ENCODE measurements at places on chromosomes 1 and 21.

DNA sequence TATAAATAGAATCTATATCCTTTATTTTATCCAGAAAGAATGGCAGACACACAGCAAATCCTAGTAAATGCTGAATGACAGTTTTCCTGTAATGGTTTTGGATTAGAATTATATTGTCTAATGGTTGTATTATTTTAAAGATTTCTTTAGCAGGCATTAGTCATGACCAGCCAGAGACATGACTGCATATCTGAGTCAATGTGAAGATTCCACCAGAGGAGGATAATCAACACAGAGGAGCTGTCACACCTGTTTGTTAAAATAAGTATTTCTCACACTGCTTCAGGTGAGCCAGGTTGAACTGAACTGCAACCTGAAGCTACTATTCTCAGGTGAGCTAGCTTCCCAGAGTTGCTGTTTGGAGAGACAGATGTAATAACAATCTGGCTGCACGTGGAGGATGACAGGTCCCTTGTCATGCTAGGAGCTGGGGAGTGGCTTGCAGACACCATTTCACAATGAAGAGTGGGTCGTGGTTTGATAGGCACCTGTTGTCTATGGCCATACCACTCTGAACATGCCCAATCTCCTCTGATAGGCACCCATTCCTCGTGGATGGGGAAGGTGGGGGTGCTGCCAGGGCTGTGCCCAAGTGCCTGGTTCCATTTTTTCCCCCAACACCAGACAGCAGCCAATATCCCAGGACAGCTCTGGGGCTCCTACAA is 94.3 kb downstream of the KCNJ6 start:
- peak; percentile 79 for DNase-seq

DNA sequence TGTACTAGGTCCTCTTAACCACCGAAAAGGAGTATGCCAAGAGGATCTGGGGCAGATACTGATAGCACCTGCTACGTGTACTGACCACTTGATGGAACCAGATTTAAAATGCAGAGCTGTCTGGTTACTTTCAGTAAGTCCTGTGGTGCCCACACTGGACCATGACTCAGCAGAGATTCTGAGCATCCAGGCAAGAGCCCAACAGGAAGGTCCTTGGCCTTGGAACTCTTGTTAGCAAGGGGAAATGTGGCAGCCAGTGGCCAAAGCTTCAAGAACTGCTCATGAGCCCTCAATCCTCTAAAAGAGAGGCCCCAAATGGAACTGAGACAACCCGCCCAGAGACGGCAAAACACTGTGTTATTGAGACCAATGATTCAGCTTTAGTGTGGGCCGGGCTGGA is 4.2 kb upstream of the GJB5 start:
- no peak for DNase-seq

DNA sequence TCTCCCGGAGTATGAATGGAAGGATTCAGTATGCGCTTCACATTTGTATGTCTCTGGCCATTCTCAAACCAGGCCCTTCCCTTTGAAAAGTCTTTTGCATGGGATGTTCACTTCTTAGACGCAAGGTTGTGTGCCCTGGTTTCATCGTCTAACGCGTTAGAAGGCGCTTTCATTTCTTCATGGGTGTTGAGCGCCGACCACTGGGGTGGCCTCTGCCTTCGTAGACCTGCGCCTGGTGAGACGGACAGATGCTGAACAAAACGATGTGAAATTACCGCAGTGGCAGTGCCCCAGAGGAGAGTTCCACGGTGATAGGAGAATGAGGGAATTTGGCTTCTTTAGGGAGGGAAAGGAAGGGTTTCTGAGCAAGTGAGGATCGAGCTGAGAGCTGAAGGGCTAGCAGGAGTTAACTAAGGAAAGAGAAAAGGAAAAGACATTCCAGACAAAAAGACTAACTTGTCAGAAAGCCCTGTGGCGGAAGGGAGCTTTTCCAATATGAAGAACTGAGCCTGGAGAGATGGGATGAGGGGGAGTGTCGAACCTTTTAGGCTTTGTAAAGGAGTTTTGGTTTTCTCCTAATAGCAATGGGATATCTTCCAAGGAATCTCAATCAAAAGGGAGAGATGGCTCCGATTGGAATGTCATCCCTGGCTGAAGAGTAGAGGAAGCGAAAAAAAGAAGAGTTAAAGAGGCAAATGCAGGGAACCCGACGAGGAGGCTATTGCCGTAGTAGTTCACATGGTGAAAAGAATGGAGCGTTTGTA is 951 bp downstream of the GGPS1 start:
- DNase-seq, result peak; percentile 48

GRCh38 chr1:19775317-19775716 is 24.4 kb downstream of the TMCO4 start:
- peak; percentile 23 for DNase-seq

DNA sequence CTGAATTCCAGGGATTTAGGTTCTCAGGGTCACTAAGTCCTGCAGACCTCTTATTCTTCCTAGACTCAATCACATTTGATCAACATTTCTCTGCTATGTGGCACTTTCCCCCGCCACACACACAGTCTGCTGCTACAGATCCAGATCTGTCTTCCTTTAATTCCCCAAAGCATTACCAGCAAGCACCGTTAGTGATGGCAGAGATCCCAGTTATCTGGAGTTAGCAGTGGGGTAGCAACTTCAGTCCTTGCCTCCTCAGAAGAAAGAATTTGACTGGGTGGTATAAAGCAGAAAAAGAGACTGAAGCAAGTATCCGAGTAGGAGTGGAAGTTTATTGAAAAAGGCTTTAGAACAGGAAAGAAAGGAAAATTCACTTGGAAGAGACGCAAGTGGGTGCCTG is 100.4 kb upstream of the ETV3 start:
- no peak for DNase-seq

DNA sequence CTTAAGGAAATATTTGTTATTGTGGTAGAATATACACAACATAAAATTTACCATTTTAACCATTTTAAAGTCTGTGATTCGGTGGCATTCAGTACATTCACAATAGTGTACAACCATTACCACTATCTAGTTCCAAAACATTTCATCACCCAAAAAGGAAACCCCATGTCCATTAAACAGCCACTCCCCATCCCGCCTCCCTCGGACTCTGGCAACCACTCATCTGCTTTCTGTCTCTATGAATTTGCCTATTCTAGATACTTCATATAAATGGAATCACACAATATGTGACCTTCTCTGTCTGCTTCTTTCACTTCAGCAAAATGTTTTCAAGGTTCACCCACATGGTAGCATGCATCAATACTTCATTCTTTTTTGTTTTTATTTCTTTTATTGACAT is 51.3 kb downstream of the PTP4A2 start:
- no peak for DNase-seq

GRCh38 chr21:26148840-26149354 is 21.7 kb downstream of the APP start:
- peak; percentile 58 for DNase-seq

- DNase-seq, result peak; percentile 29
These were observed 51.5 kb downstream of the PRDM2 start for GRCh38 chr1:13751458-13751871.

- no peak for DNase-seq
These were observed 4.9 kb downstream of the CROCC start for GRCh38 chr1:16926491-16927073.

DNA sequence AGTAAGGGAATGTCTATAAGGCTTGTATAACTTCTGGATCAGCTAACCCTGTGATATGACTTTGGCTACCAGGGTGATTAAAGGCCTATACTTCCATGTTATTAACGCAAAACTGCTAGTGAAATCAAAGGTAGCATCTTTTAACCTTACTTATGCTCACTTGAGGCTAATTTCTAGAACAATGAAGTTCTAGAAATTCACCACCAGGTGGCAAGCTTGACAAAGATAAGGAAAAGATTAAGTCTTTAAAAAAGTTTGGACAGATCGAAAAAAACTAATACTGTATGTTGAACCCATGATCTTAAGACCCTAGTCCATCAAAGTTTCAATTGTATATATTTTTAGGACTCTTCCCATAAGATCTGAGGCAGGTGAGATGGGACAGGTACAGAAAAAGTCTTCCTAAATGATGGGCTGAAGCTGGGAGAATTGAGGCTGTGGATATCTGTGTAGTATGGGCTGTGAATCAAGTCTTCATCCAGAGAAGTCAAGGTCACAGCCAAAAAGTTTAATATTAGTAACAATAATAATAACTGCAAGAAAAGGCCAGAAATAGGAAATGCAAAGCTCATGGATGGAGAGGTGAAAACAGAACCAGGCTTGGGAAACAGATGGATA is 18.8 kb downstream of the KYAT3 start:
- peak; percentile 58 for DNase-seq

DNA sequence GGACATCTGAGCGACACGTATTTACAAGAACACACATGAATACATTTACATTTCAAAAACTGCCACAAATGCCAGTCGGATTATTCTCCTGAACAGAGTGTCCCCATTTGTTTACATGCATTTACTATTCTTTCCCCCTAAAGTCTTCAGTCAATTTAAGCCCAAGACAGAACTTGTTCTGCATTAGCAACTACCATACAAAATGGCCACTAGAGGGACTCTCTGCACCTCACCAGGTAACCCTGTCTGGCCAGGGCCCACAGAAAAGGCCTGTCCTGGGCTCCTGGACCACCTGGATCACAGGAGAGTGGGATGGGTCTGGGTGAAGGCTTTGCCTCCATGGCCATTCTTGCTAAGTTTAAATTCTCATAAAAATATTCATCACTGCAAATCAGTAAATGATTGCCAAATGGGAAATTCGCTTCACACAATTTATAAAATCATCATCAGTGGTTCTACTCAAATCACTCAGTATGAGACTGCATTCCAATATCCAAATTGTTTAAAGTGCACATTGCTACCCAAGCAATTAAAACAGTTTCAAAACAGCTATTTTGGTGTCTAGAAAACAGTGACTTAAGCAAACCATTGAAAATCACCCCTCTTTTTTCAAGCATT is 12.5 kb upstream of the GUCA2A start:
- DNase-seq, result peak; percentile 68

GRCh38 chr1:39694026-39694425 is 2.8 kb upstream of the HPCAL4 start:
- DNase-seq, result peak; percentile 67

DNA sequence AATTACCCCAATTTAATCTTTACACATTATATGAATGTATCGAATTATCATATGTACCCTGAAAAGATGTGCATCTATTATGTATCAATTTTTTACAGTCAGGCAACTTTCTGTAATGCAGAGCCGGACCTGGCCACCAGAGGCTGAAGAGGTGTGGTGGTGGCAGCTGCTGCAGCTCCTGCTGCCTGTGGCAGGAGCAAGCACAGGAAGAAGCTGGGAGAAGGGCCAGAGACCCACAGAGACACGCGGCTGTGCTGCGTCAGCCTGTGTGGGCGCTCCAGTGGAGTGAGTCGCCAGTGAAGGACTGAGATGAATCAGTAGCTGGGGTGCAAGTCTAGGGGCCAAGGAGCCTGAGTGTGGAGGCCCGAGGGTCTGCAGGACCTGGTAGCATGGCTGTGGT is 74.3 kb upstream of the COG2 start:
- DNase-seq, result peak; percentile 49

DNA sequence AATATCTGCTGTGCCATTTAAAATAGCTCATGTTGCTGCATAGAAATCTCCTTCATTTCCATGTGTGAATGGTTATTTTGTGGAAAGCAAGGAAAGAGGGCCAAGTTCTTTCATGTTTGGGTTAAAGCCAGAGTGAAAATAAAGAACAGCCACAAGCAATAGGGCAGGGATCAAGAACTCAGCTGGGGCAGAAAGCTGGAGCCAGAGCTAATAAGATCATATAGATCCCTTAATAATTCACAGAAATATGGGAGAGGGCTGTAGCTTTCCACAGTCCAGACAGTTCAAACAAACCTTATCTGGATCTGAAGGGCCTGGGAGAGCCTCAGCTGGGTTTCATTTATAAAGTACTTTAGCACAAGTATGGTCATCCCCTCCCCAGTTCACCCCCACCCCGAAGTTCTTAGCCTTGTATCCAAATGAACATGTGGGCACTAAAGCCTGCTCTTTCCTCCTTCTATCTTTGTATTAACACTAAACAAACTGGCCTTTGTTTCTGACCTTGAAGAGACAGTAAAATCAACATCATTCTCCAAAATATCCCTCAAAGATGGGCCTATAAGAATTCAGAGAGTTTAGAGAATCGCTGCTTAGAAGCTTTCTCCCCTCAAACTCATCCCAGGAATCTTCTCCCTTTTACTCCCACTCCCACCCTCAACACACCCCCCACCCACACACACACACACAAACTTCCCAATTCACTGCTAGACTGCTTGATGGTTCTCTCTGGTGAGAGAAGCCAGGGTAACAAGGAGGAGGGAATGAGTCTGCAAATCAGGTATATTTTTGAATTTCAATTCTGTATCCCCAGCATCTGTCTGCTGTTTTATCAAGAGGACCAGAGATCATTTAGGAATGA is 41.7 kb downstream of the UTP25 start:
- no peak for DNase-seq

DNA sequence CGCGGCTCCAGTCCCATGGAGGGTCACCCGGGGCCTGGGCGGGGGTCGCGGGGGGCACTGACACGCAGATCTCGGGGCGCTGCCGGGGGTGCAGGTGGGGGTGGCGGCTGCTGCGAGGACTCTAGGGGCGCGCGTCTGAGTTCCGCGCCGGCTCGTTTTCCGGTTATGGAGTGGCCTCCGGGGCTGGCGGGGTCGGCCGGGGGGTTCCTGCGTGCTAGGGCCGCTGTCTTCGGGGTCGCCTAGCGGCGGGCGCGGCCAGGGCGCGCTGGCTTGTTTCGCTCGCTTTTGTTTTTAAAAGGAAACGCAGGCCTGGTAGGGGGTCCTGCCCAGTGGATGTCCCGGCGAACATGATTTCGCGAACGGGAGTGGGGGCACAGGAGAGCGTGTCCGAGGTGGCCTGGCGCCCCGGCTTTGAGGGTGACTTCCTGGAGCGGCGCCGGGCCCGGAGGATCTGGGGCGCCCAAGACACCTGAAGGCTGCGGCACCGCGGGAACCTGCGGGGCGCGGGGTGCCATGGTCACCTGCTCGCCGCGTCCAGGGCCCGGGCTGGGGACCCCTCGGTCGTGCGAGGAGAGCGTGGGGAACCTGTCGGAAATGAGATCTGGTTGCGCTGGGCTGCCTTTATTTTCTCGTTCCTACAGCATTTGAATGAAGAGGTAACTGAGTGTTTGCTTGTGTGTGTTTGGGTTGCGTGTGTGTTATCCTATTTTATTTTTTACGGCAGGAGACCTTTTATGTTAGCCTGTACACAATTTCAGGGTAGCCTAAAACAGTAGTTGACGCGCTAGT is 618 bp downstream of the ETS2 start:
- no peak for DNase-seq

DNA sequence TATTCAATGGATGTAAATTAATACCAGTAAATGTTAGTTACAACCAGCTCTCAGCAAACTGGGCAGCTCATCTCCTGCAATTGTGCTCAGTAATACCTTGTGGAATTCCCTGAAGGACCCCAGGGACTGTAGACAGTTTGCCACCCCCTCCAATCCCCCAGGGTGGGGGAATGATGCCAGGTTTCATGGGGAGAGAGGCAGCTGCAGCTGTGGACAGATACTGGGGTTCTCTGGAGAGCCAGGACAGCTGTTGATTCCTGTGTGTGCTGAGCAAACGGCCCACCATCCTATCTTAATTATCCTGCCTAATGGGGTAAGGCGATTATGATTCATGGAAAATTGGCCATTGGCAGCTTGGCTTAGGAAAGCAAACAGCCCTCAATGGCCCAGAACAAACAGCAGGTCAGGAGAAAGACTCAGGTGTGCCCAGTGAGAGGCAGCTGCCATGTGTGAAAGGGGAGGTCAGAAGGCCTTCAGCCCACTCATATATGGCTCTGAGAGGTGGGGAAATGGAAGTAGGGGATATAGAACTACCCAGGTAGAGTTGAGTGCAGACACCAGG is 148.9 kb upstream of the CTTNBP2NL start:
- DNase-seq, result no peak
